ENCODE measurements at places on chromosomes 16 and 17.

DNA sequence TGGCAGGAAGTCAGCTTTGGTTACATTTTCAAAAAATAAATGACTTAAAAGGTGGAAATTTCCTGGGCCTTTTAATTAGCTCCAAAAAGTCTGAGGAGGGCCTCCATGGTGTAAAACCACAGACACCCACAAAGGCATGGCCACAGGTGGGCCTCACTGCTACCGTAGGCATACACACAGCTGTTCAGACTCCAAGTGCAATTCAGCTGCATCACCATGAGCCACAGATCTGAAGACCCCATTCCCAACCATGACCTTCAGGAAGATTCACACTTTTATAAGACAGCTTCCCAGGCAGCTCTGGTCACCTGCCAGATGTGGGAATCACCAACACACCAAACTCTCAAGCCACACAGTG is 20.6 kb downstream of the CSNK2A2 start:
- DNase-seq = no peak

DNA sequence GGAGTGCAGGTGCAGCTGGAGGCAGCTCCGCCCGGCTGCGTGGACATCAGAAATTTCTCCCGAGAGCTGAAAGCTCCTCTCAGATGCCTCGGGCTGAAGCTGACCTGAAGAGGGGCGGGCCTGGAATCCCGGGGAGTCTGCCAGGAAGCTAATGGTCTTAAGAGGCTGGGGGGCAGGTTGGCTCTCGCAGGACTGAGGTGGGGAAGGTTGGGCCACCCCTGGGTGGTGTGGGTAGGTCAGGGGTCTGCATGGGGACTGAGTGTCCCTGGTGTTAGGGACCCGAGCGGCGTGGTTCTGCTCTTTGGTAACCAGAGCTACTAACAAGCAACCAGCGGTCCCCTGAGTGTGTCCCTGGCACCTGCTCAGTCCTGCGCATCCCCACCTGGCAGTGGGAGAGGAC is 3.5 kb downstream of the CHMP6 start:
- DNase-seq = no peak

GRCh38 chr17:33086041-33086440 is 94.4 kb downstream of the SPACA3 start:
- DNase-seq = no peak

GRCh38 chr17:12877953-12878669 is 88.8 kb downstream of the ARHGAP44 start:
- no peak for DNase-seq
